ENCODE measurements at places on chromosomes 16 and 17.

- no peak for DNase-seq
Observed at GRCh38 chr17:9211133-9211765, 189.9 kb downstream of the NTN1 start.

DNA sequence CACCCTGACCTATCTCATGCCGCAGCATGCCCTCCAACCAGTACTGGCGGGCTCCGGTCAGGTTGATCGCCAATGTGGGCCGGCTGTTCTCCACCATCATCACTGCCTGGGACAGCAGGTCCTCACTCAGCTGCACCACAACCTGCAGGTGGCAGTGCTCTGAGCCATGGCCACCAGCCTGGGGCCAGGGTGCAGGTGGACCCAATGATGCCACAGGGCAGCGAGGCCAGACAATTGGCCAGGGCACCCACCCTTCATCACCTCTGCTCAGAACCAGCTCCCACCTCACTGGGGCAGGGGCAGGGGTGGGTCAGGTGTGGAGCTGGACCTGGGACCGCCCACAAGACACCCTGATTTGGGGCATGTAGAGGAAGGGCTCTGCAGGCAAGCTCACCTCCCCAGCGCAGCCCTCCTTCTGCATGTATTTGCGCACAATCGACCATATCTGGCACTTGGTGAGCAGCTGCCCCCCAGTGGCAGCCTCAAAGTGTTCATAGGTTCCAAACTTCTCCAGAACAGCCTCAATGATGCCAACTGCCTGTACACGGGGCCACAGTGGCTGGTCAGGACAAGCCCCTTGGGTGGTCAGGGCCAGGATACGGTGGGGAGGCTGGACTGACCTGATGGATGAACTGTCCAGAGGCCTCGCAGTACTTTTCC is 4.2 kb downstream of the MATCAP1 start:
- DNase-seq: no peak

DNA sequence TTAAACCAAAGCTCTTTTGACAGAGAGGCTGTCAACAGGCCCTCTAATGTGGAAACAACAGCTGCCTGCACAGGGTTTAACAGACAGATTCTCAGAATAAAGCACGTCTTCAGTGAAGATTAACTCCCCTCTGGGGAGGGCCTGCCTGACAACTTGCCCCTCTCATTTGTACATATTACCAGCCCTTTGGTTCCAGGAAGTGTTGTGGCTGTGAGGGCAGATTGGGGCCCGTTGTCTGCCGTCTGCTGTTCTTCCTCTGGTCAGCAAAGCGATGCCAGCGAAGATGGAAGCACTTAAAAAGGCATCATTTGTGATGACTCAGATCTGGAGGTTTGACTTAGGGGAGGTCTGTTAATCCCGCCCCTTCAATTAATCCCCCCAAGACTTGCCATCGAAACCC is 177.0 kb upstream of the IRX6 start:
- no peak for DNase-seq

- DNase-seq: no peak
Observed at GRCh38 chr17:74790161-74791058, 14.3 kb upstream of the NAT9 start.

DNA sequence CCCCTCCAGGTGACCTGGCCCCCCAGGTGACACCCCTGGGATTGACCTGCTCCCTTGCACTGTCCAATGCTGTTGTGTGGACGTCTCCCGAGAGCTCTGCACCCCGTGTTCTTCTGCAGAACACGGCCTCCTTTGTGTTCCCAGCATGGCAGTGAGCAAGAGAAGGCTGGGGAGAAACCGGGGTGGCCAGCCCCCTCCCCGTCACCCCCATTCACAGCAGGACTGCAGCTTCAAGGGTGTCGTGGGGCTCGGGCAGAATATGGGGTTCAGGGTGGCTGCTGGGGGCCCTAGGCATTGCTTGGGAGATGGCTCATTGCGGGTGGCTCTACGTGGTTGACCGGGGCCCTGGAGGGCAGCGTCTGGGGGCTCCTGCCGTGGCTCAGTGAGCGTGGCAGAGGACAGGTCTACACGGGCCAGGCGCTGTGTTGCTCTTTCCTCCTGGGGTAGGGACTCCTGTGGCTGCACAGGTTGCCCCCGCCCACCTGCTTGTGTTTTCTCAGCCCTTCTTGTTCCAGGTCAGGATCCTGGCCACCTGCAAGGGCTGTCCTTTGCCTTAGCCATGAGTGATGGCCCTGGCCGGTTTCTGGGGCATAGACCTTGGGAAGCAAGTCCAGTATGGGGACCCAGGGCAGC is 12.5 kb downstream of the GSE1 start:
- no peak for DNase-seq

GRCh38 chr17:81386646-81387099 is 8.6 kb upstream of the BAHCC1 start:
- no peak for DNase-seq

GRCh38 chr16:23567602-23568001 is 10.1 kb downstream of the UBFD1 start:
- no peak for DNase-seq

DNA sequence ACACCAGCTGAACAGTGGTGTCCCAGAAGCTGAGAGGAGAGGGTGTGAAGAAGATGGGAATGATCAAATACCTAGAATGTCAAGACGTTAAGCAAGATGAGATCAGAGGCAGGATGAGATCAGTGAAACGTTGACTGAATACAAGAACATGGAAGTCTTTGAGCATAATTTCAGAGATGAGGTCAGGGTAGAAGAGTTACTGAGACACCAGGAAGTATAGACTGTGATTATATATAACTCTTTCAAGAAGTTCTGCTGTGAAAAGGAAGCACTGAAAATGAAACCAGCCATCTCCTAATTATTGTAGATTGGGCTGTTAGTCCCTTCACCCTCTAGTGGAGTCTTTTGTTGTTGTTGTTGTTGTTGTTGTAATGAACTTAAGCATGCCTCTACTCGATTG is 9.1 kb downstream of the SHCBP1 start:
- DNase-seq: no peak

- no peak for DNase-seq
Observed at GRCh38 chr16:240559-240958, 5.9 kb downstream of the FAM234A start.

DNA sequence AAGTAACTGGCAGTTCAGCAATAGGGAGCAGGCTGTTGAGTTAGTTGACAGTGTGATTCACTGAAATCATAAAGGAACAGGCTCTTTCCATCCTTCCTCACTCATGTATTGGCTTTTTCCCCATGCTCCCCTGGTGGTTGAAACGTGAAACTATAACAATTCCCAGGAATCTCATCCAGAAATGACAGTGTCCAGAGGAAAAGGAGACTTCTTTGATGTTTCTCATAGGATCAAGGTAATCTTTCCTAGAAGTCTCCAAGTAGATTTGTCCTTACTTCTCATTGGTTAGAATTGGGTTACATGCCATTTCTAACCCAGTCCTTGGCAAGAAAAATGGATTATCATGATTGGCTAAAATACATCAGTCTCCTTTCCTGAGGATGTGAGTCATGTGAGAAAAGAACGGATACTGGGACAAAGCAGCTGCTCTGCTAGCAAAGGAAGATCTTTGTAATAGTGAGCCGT is 14.4 kb downstream of the TTC19 start:
- DNase-seq: peak; percentile 71

DNA sequence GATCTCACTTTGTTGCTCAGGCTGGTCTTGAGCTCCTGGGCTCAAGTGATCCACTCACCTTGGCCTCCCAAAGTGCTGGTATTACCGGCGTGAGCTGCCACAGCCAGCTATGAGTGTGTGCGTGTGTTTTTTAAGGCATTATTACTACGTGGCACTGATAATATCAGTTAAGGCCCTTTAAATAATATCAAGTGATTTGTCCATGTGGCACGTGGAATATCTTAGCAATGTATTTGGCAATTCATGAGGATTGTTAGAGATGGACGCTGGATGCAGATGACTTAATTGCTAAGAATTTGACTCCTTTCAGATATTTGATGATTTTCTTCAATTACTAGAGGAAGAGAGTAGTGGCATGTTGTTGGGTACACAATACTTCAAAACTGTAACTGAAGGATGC is 25.5 kb upstream of the PMP22 start:
- no peak for DNase-seq
